Left hindlimb (tissue), 1 donor: ENCODE measurements at places on chromosomes 7 and 10.
A peak's percentile ranks its signal among the peaks of the same experiment; 100 is the strongest.

GRCh38 chr7:9939176-9939575, 1034.5 kb upstream of the PHF14 start:
- no peak for DNase-seq

DNA sequence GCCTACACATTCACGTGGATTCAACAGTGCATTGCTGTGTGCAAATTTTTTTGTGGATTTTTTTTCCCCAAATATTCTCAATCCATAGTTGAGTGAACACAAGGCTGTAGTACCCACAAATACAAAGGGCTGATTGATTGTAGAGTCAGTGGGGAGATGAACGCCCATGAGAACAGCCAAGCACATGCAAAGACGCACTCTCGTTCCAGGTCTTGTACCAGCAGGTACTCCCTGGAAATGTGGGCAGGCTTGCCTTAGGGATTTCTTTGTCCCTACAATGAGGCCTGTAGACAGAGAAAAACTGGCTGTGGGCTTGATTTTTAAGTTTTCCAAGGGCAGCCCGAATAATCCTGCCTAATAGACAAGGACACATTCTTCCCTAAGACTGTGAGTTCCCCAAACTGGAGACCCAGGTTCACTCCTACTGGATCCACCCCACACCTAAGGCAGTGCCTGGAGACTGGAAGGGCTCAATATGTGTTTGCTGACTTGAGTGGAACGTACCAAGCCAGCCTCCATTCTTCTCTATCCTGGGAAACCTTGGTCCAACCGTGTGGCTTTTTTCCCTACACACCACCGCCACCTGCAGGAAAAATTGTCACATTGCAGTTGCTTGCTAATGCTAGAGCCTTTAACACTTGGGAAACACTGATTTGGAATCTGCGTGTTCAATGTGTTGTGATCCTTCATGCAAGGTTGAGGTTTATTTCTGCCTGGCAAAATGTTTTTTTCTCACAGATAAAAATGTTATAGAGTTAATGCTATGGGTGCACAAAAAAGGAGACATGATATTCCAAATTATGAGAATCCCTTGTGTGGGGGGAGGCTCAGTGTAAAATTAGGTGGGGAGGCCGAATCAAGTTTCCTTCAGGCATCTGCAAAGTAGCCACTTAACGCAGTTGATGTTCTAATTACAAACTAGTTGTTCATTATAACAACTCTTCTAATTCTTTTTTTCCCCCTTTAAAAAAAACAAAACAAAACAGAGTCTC, 49.3 kb downstream of the PPP1R17 start:
- DNase-seq: peak; percentile 52

DNA sequence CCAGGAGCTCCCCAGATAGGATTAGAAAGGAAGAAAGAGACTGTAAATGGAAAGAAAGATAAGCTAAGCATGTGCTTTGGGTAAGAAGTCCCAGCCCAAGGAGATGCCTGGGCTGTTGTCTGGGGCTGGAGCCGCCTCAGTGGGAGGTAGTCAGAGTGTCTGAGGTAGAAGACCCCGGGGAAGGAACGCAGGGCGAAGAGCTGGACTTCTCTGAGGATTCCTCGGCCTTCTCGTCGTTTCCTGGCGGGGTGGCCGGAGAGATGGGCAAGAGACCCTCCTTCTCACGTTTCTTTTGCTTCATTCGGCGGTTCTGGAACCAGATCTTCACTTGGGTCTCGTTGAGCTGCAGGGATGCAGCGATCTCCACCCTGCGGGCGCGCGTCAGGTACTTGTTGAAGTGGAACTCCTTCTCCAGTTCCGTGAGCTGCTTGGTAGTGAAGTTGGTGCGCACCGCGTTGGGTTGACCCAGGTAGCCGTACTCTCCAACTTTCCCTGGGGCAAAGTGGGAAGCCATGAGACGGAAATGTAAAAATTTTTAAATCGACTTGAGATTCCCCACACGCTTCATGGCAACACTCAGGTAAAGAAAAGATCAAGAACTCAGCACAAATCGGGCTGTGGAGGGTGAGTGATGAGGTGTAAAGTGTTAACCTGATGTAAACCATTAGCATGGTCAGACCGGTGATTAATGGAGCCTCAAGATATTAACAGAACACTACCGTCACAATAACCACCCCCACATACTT, 1.3 kb downstream of the HOXA1 start:
- DNase-seq: no peak

DNA sequence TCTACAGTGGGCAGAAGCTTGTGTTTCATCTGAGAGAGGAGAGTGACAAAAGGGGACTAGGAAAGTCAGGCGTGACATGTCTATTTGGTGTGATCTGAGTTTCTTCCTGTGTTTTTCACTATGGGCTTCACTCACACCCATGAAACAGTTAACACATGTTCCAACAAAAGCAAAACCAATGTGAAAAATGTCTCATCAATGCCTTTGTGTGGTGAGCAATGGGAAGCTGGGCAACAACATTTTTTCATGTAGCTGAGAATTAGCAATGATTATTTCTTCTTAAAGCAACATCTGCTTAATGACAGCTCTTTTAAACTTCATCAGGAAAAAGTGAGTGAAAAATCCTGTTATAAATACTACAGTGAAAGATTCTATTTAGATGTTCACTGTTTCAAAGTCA, 76.2 kb downstream of the NXPH1 start:
- no peak for DNase-seq

DNA sequence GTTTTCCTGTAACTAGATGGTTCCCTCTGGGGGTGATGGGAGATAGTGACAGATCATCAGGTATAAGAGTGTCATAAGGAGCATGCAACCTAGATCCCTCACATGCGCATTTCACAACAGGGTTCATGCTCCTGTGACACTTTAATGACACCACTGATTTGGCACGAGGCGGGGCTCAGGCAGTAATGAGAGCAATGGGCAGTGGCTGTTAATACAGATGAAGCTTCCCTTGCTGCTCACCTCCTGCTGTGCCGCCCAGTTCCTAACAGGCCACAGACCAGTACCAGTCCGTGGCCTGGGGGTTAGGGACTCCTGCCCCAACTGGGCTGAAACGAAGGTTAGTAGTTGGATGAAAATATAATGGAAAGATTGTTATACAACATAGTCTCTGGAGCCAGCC, 201.6 kb upstream of the LRRN3 start:
- DNase-seq: no peak

- DNase-seq: no peak
These were observed 27.8 kb downstream of the STEAP4 start for GRCh38 chr7:88278881-88279280.

DNA sequence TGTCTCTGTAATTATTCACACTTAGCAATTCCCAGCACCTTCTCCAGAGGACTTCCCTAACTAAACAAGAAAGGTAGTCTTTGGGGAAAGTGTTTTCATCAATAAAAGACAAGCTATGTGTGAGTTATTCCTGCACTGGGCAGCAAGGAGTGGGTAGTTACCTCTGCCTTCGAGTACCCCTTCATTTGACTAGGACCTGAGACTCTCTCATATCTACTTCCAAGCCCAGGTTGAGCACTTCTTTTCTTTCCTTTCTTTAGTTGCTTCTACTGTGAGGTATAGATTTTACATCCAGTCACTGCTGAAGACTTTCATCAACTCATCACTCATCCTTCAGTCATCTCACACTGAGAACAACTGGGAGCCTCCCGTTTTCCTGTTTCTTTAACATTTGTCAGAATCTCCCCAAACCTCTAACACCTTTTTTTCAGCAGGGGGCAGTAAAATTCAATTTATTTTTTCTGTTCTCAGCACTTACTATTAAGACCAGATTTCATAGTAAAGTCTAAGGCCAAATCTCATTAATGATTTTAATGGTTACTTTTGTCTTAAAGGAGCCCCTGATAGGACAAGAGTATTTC, 80.1 kb upstream of the PRSS1 start:
- DNase-seq: no peak

GRCh38 chr10:15293862-15294842, 76.9 kb downstream of the FAM171A1 start:
- DNase-seq: peak; percentile 53

GRCh38 chr10:62528441-62528840, 154.3 kb downstream of the ZNF365 start:
- DNase-seq: no peak

DNA sequence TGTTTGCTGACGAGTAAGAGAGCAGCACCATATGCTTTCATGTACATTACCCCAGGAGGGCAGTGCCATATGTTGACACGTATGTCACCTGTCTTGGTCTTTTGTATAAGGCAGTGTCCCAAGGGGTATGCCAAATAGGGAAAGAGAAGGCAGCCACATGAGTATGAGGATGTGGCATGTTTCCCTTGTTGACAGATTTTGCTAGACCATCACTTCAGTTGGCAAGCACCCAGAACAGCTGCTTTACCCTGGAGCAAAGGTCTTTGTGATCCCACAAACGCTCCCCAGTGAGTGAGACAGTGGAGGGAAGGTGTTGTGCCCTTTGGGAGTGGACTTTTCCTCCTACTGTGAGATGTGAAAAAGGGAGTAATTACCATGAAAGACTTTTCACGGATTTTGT, 350.1 kb downstream of the ETV1 start:
- no peak for DNase-seq

DNA sequence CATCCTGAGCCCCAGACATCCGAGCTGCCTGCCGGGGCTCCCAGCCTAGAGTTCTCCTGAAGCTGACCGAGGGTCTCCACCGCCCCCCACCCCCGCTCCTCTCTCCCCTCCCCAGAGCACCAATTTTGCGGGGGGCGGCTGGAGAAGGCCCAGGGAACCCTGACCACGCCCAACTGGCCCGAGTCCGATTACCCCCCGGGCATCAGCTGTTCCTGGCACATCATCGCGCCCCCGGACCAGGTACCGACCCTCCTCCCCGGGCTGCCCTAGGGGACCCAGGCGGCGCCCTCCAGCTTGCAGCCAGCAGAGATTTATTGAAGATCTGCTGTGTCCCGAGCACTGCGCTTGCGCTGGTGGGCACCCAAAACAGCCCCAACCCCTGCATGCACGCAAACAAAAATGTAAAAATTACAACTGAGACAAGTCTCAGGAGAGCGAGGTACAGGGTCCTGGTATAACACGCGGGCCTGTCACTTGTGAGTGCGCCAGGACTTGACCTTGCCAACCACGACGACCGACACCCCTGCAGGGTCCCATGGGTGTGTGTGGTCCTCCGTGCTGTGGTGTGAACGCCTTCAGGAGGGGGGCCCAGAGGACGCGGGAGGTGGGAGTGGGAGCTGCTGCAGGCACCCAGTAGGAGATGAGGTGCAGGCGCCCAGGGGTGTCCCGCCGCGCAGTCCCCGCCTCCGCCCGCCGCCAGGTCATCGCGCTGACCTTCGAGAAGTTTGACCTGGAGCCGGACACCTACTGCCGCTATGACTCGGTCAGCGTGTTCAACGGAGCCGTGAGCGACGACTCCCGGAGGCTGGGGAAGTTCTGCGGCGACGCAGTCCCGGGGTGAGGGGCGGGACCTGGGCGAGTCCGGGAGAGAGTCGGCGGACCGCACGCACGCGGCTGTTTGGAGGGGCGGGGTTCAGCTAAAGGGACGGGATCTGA, 3.1 kb downstream of the PCOLCE start:
- DNase-seq: no peak

DNA sequence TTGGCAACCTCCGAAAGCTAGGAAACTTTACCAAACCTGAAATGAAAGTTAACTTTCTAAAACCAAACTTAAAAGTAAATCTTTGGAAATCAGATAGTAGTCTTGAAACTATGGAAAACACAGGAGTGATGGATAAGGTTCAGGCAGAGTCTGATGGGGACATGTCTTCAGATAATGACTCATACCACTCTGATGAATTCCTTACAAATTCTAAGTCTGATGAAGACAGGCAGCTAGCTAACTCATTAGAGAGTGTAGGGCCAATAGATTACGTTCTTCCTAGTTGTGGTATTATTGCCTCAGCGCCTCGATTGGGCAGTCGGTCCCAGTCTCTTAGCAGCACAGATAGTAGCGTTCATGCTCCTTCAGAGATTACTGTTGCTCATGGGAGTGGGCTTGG, 45.9 kb downstream of the MCMBP start:
- no peak for DNase-seq

DNA sequence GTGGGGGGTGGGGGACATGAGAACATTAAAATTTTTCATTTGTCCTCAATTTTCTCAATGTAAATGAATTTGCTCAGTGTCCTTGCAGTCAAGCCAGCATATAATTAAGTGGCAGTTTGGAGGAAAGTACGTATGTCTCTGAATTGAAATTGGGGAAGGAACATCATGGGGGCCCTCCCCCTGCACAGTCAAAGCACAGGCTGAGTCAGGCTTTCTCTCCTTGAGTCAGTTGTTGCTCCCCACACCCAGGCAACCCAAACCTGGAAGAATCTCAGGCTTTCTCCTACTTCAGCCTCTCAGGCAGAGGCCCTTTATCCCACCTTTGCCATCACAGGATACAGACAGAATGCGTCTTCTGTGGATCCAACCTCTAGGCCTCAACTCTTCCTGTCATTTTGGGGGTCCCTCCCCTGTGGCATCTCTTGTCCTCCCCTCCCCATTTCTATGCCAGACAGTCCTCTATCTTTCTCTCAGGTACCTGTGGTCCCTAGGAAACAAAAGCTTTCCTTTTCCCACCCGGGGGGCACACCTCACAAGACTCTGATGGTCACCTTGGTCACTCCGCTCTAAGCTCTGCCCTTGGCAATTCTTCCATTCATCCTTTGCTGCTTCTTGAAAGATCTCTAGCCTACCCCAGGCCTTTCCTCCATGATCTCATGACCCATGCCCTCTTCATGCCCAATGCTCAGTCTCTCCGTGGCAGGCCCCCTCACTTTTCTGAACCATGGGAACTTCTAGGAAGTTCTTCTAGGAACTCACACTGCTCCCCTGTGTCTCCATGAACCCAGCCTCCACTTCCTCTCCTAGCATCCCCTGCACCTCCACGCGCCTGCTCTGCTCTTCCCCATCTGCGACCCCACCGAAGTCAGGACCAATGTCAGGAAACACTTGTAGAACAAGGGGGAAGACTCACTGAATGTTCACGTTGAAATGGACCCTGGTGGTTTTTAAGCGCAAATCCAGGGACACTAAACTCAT, 40.4 kb downstream of the CREB3L2 start:
- no peak for DNase-seq

DNA sequence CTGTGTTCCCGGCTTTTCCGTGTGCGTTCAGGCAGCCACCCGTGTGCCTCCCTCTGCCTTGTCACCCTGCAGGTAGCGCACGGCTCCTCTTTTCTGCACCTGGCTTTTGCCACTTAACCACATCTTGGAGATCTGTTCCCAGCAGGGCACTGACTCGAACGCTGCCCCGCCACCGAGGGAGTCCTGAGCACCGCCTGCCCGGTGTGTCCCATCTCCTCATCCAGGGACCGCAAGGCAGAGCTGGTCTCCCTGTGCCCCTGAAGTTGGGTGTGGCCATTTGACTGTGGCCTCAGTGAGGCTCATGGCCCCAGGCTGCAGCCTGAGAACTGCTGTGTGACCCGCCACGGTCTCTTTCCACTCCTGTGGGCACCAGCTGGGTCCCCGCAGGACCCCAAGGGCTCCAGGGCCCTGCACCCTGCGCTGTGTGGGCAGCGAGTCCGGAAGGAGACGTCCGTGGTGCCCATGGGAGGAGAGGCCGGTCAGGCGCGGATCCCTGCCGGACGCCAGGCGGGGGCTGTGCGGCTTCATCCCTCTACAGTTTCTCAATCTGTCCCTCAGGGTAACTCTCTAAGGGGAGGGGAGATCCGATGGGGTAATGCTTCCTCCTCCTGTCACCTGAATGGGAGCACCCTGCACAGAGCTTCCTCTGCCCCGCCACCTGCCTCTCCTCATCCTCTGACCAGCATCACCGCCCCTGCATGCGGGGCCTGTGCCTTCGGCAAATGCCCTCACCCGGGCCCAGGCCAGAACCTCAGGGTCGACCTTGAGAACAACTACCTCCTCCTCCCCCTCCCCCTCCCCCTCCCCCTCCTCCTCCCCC, 1.8 kb upstream of the INTS1 start:
- no peak for DNase-seq
